ENCODE measurements at places on chromosomes 2 and 18.

DNA sequence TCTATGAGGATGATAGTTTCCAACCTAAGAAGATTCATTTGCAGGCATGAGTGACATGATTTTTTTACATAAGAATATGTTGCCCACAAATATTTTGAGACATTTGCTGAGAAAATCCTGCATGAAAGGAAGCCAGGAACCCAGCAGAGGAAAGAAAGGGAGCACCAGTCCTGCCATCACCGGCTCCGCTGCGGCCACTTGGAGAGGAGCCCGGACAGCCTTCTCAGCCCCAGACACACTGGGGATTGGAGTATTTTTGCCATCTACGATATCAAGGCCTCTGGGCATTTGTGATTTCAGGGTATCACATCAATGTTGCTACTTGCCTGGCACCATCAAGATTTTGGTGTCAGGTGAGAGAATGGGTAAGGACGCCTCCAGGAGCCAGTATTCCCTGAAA is 228.3 kb downstream of the PTGR3 start:
- no peak for DNase-seq

- DNase-seq: no peak
Measured at GRCh38 chr2:69831354-69831905, 2.0 kb downstream of the GMCL1 start.

DNA sequence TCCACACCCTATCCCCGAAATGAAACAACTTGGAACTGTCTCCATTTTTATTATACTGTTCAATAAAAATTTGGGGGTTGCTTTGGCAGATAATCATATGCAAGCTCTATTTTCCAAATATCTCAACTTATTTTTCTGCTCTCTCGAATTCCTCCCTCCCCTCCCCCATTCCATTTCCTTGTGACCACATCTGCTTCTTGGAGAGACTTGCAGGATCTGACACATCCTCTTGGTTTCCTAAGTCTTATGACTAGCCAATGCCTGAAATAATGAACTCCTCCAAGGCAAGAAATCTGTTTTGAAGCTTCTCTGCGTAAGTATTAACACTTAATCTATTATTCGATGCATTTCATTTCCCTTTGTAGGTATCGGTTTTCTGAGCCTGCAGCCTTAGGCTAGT is 16.1 kb downstream of the TGIF1 start:
- no peak for DNase-seq

DNA sequence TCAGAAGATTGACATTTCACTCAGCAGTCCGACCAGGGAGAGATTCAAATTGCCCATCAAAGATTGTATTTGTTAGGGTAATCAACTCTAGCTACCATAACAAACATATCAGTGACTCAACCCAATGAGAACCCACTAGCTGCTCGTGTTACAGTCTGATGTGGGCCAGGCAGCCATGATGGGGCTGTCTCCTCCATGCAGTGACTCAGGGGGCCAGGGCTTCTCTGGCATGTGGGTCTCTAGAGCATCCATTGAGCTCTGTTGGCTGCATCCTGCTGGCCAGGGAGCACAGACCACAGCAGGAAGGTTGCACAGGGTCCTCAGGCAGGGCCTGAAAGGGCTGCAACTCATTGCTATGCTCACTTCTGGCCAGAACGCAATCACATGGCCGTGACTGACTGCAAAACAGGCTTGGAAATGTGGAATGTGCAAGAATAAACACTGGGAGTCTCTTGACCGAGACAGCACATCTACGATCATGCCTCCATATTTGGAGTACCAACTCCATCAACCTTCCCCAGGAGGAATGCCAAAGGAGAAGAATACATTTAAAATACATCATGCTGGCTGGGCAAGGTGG is 216.8 kb downstream of the EIPR1 start:
- DNase-seq: no peak

DNA sequence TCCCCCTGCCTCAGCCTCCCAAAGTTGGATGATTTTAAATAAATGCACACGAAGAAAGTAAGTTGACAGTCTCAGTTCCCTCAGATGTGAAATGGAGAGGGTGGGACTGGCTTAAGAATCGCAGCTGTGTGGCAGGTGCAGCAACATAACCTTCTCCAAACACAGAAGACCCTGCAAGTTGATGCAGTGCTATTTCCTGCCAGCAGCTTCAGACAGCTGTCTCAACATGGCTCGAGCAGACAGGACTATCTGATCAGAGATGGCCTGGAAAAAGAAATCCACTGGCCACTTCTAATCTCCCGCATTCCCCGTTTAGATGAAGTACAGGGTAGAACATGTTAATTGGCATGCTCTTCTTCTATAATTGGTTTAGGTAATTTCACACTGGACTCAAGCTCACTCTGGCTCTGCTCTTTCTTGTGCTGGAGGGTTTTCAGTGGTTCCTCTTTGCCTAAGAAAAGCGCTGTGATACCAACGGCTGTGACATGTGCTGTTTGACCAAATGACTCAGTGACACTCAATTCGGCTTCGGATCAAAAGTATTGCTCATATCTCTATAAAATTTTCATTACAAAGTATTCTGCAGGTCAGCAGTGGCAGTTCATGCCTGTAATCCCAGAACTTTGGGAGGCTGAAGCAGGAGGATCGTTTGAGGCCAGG is 40.2 kb downstream of the MYOM1 start:
- no peak for DNase-seq

DNA sequence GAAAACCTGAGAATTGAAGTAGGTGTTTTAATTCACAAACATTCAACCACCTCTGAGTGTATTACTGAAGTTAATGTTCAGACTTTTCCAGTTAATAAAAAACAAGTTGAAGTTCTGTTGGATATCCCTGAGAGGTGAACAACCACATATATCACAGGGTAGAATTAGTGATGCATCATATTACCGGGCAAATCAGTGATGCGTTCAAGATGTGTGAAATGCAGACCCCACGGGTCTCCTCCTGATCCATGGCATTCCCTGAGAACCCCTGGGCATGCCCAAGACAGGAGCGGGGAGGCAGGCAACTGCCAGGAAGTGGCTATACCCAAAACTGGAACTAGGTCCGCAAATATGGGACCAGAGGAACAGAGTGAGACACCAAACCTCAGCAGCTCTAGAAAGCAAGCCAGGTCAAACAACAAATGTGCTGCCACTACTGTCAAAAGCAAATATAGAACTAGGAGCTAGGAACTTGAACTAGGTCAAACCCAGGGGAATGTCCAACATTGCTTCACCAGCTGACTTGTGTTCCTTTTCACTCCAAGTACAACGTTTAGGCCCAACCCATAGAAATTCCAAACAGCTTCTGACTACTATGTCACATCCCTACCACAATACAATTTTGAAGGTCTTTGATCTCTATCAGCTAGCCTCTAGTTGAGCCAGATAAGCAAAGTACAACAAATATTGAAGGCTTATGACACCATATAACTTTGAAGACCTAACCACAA is 20.2 kb downstream of the PSTPIP2 start:
- DNase-seq: no peak

DNA sequence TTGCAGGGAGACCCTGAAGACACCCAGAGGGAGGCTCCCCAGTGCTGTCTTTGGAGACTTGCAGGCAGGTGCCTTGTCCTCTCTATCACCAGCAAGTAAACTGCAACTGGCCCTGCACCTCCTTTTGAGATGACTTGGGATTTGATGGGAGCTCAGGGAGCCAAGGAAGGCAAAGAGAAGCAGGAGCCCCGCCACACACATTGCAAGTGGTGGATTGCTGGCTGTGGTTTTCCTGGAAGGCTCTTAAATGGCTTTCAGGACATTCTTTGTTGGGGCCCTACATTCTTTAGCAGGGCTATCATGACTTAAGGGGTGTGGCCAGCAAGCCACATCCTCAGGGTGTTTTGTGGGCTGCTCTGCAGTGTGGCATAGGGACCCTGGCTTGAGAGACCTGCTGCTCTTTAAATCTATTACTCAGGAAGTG is 39.9 kb upstream of the CDC42EP3 start:
- DNase-seq: no peak

Measured in caudate nucleus (tissue), 63 donors.